GM10248 (cell line): ENCODE measurements at places on chromosomes 4 and X.

GRCh38 chr4:159273141-159273438, 170.2 kb downstream of the RAPGEF2 start:
- DNase-seq = no peak

DNA sequence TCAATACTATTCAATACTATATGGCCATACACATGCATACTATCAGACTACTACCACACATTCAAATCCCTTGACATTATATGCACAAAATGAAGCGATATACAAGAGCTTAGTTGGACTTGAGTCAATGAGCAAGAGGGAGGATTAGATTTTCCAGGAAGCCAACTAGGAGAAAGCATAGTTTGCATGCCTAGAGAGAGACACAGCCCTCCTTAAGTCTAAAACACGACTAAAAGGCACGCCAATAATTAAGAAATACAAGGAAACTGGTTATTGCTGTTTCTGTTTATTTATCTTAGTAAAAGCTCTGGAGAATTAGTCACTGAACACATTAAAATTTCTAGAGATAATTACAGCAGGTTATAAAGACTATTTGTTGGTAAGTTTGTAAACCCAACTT, 21.8 kb downstream of the MBNL3 start:
- DNase-seq = no peak

- DNase-seq = no peak
Observed at GRCh38 chr4:4549534-4549933, 7.7 kb upstream of the STX18 start.

GRCh38 chrX:118562582-118563164, 67.1 kb downstream of the DOCK11 start:
- DNase-seq = no peak

DNA sequence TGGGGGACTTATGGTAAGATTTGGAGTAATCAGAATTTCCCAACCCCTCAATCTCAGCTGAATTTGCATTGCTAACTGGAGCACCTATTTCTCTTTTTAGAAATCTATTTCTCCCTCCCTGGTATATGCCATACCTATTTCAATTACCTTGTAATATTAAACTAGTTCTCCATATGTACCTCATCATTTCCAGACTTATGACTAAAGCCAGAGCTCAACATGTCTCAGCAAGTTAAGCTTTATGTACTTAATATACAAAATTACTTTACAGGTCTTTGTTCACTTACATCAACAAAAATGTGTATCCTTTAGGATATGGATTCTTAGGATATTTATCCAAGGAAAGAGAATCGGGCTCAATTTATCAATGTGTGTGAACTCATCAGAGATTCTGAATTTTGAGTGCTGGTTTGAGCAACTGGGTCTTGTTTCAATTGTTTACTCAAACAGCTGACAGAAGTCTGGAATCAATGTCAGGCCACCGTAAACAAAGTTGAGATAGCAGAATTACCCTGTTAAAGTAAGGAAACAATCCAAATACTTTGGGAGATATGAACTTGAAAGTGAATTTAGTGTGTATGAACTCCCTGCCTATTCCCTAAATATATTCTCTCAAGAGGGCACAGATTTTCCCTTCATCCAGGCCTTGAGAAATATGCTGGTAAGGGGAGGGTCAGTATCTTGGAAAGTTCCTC, 199.6 kb downstream of the VEGFC start:
- DNase-seq = no peak

GRCh38 chr4:20684852-20685763, 15.2 kb upstream of the PACRGL start:
- DNase-seq = peak; percentile 24

DNA sequence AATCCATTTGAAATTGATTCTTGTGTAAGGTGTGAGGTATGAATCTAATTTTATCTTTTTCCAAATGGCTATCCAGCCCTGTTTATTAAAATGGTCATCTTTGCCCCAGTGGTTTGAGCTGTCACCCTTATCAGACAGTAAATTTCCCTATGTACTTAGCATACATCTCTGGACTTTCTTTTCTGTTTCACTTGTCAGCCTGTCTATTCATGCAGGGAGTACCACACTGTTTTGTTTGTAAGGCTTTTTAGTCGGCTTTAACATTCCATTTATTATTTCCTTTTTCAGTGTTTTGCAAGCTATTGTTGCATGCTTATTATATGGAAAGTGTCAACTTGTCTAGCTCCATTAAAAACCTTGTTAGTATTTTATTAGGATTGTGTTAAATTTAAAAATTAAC, 155.8 kb downstream of the STAG2 start:
- DNase-seq = no peak

DNA sequence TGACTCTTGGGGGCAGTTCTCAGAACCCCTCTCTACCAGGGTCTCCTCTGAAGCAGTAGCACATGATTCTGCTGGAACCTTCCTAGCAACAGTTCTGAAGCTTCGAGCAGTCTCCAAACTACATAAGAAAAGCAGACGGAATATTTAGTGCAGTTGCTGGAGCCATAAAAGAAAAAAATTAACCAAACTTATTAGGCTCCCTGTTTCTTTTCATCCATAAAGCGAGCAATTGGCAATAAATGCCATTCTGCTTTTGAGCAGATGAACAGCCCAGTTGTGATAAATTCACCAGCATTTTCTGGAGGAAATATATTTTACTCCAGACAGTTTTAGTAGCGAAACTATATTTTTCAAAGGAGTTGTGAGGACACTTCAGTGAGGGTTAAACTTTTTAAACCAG, 250.1 kb upstream of the BOD1L1 start:
- DNase-seq = no peak

DNA sequence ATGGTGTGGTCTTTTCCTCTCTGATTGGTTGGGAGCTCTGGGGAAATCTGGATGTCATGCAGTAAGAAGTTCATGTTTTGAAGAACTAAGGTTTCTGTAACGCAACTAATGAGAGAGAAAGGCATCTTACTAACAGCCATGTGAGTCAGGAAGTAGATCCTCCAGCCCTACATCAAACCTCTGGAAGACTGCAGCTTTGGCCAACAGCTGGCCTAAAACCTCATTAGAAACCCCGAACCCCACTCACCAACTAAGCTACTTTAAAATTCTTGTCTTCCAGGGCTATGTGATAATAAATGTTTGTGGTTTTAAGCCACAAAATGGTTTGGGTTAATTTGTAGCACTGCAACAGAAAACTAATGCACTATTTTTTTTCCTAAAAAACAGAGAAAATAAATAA, 549.0 kb upstream of the GRID2 start:
- DNase-seq = no peak

- no peak for DNase-seq
Observed at GRCh38 chr4:185721190-185722028, 90.6 kb downstream of the SORBS2 start.

DNA sequence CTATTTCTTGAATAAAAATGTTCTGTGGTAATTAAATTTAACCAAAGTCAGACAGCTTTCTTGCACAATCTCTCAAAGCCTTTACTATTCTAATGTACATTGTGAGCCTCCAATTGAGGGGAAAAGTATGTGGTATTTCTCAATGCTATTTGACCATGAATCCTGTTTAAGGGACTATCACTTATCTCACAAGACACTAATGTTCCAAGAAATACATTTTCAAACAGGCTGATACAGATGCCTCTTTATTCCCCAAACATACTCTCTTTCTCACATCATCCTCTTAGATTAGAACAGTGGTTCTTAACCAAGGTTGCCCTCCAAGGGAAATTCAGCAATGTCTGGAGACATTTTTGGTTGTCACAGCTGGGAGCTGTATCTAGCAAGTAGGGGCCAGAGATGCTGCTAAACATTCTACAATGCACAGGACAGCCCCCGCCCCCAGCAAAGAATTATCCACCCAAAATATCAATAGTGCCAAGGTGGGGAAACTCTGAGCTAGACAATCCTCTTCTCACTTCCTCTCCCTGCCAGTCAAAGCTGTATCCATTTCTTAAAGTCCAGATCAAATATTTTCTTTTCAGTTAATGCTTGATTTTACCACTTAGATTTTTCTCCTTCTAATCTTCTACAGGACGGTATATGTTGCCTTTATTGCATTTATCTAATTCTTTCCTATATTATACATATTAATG, 129.2 kb upstream of the TRIM2 start:
- no peak for DNase-seq

GRCh38 chrX:145524931-145525330, 277.6 kb downstream of the SPANXN1 start:
- DNase-seq = no peak

GRCh38 chrX:128862557-128862956, 660.7 kb downstream of the SMARCA1 start:
- no peak for DNase-seq

DNA sequence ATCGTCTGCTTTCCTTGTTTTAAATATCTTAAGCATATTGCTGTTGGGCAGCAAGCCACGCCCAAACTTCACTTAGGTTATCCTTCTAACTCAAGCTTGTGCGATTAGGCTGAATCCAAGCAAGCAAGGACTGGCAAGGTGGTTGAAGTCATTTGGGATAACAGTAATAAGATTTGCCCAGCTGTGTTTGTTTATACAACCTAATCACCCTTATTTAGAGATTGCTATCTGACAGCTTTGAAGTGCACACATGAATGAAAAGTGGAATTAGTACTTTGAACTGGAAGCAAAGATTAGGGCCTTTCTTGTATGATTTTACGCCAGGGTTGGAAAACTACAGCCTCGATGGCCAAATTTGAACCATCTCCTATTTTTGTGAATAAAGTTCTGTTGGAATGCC, 182.1 kb downstream of the ASB9 start:
- no peak for DNase-seq

DNA sequence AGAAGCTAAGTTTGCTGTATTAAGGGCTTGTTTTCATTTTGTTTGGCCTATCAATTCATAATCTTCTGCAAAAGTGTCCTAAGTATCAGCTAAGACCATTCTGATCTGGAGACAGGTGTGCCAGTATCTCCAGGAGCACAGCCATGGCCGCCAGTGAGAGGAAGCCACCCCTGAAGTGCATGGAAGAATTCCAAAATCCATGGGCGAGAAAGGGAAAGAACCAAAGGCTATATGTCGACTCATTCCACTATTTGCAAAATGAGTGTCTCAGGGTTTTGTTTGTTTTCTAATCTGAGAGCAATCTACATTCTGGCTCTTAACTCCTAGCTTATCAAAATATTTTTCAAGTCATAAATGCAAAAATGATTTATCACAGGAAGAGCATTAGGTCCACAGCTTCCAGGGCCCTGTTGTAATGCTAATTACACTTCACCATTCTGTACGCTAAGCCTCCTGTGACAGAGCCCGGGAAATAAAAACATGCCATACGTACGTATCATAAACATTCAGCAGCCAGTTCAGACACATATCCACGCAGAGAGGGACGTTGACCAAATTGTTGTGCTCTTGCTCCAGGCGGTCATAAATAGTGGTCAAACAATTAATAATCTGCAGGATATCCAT, 137.3 kb upstream of the FTHL17 start:
- no peak for DNase-seq

DNA sequence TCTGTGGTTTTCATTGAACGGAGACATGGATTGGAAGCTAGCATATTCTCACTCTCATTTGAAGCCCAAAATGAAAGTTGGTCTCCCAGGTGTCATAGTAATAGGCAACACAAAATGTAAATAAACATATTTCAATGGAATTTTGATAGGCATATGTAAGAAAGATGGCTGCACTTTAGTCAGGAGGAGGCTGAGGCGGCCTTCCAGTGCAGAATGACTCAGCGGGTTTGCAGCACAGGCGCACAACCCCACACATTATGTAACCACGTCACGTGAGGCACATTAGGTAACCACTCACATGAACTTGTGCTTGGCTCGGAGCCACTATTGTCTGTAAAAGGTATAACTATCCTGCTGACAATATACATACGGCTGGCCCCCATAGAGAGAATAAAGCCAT, 381.7 kb downstream of the GPAT3 start:
- DNase-seq = no peak

DNA sequence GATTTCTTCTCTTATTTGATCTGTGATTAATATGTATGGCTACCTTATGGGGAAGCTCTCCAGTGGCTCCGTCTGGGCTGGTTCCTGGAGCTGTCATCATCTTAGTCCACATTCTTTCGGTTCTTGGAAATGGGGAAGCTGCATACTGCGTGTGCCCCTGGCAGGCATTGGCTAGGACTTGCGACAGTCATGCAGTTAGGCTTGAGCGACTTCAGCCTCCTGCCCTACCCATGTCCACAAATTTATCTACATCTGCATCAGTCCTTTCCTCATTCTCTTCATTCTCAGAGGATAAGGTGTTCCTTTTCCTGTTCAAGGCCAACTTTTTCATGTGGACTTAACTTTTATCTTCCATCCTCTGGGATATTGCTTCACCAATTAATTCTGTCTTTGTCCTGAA, 214.2 kb downstream of the RELL1 start:
- DNase-seq = no peak

DNA sequence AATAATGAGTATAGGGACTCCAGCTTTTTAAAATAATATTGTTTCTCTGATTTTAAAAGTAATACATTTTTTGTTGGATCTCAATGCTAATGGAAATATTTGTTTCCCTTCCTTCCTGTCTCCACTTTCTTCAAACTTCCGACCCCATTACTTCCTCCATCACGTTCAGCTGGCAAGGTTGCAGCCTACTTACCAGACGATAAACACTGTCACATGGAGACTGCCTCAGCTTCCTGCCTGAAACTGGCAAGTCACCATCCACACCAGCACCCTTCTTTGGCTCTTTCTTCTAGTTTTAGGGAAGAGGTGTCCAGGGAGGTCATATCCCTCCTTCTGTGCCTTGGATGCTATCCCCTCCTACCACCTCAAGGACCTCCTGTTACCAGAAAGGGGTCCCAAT, 3.4 kb upstream of the INTU start:
- no peak for DNase-seq

DNA sequence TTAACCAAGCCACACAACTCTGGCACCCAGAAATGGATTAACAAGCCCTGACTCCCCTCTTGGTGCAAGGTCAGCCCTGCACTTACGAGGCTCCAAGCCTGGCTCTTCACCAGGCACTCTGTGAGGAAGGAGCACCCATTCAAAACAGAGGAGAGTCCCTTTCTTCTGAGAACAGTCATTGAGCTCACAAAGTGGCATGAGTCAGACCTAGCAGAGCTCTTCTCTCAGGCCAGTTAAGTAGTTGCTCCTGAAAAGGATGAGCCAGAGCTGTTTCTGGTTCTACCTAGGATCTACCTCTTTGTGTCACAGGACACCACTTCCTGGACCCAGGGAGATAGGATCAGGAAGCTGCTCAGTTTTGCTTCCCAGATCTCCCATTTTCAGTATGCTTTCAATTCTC, 48.2 kb downstream of the EVC2 start:
- DNase-seq = no peak
